ENCODE measurements at places on chromosomes 6 and 20.

DNA sequence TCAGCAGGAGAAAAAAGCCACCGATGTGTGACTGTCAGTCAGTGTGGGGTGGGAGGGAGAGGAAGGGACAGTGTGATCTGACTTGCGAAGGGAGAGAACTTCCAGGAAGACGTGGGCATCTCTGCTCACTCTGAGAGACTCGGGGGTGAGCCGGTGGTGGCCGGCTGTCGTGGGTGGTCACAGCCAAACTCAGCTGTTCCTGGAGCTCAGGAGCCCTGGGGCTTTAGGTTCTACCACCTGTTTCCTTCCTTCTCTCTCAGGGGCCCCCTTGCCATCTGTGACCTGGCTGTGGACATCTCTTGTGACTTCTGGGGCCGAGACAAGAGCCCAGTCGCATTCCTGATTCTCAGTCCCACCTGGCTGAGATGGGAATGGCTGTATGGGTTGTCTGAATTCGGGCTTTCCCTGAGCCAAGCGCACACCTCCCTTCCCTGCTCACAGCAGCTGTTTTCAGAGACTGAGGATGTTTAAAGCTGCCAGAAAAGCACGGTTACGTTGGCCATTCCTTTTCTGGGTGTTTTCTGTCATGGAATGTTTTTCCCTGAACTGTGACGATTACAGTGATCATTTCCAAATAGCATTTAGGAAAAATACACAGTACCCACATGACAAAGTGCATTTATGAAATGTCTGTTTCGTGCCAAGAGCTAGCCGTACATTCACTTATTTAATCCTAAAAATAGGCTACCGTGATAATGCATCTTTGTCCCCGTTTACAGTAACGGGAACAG lies 36.5 kb downstream of the SYNJ2 start:
- no peak for DNase-seq

GRCh38 chr20:49501917-49502316 lies 19.4 kb upstream of the KCNB1 start:
- DNase-seq = no peak

- no peak for DNase-seq
Observed at GRCh38 chr6:84773431-84774156, 9.2 kb upstream of the TBX18 start.

GRCh38 chr6:156780962-156781853 lies 4.0 kb downstream of the ARID1B start:
- DNase-seq = no peak

DNA sequence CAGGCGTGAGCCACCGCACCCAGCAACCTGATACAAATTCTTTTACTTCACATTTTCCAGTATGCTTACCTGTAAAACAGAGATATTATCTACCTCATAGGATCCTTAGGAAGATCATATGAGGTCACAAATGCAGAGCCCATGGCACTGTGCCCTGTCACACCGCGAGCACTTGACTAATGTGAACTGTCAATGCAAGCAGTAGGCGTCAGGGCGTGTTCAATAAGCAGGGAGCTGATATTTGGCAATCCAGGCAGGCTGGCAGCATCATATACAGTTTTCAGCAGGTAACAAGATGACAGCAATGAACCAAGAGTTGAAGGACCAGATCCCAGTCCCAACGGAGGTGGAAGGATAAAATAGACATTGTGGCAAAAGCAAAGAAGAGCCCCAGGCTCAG lies 14.6 kb upstream of the ARID1B start:
- no peak for DNase-seq

DNA sequence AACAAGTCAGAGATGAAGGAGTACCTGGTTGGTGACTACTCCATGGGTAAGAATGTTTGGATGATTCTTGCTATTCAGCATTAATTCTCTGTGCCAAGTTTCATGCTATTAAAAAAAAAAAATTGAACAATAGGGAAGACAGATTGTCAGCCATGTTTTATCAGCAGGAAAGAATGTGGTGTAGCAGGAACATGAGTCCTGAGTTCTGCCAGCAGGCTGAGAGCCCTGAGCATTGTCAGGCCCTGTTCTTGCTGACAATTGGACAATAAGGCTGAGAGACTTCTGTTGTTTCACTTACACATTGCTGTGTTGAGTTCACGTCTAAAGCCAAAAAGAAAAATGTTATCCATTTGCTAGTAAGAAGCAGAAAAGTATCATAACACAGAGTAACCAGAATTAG lies 70.4 kb upstream of the SMIM28 start:
- no peak for DNase-seq

- no peak for DNase-seq
Observed at GRCh38 chr6:105824732-105825131, 261.4 kb upstream of the PRDM1 start.

GRCh38 chr6:28979679-28980078 lies 25.4 kb downstream of the ZNF311 start:
- no peak for DNase-seq

DNA sequence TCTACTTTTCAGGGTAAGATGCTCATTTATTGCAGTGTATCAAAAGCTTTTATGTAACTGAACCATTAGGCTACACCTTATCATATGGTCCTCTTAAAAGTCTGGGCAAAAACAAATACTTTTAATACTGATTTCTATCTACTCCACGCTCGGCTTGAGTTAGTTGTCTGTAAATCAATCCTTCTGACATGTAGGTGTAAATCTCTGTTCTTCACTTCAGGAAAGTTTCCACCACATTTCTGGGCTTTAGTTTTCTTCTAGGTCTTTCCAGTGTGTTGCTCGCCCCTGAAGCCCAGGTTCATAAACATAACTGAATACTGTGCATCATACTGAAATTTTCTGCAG lies 89.2 kb upstream of the RNF217 start:
- no peak for DNase-seq

- no peak for DNase-seq
Observed at GRCh38 chr20:50522053-50522674, 12.0 kb downstream of the PTPN1 start.

GRCh38 chr6:150290429-150290828 lies 78.4 kb upstream of the IYD start:
- DNase-seq = no peak

DNA sequence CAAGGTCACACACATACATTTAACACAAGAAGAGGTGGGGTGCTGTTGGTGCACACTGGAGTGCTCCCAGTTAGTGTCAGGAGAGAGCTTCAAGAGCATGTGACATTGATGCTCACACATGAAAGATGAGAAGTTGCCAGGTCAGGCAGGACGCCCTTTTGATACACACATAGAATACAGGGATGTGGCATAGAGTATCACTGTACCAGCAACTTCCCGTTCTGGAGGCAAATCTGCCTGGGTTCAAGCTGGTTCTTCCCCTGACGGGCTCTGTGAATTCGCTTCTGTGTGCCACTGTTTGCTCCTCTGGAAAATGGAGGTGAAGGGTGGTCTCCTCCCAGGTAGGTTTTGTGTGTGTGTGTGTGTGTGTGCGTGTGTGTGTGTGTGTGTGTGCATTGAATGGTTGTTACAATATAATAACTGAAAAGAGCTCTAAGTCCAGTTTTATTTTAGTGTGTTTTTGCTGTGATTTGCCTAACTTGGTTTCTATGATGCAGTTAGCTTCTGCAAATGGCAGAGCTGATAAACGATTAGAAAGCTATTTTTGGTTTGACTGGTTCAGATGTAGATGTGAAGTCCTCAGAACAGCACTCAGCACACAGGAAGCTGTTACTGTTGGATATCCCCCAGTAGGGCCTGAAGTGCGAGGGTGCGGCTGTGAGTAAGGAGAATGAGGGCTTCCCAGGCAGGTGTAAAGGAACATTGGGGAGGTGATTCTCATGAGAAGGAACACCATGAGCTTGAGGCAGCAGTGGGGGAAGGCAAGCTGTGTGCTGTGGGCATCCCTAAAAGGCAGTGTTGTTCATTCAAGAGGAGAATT lies 53.4 kb downstream of the HIVEP1 start:
- DNase-seq = no peak

- peak; percentile 47 for DNase-seq
Observed at GRCh38 chr6:52390361-52390727, 28.4 kb downstream of the PAQR8 start.

- DNase-seq = no peak
Observed at GRCh38 chr6:143127941-143128680, 67.4 kb downstream of the AIG1 start.

- no peak for DNase-seq
Observed at GRCh38 chr6:136127873-136128272, 122.2 kb downstream of the MTFR2 start.
